HFFc6 (cell line): ENCODE measurements at places on chromosomes 12 and 14.

GRCh38 chr12:75943730-75944096 is 87.9 kb downstream of the PHLDA1 start:
- DNase-seq, result no peak

DNA sequence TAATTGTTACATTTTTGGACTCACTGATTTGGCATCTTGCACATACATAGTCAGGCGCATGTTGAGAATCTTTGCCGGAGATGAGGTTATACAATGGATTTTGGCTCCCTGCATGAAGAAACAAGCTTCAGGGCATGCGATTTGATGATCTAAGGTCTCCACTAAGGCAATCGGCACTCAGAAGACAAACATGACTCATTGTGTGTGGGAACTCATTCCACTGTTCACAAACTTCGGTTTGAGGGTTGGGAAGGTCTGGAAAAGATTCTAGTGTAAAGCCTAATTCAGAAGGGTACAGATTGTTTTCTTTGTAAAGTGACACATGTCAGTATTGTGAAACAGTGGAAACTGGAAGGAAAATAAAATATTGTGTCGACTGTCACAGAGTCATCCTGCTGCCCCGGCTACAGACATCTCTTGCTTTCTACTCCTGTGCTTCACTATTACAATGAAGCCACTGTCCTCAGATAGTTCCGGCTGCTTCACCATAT is 192.6 kb upstream of the HMGA2 start:
- peak; percentile 100 for DNase-seq

DNA sequence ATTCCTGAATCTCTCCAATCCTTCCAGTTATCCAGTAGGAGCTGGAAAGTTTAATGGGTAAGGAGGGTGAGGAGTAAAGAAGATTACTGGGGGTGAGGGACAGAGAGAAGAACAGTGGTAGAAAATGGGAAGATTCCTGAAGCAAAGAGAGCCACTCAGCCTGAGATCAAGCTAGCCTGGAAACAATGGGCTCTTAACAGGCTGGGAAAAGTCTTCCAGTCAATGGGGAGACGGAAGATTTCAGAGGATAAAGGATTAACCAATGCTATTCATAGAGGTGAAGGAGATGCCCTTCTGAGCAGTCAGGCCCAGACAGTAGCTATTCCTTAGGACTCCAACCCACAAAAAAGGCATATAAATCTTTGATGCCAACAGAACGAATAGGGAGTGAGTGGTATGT is 14.8 kb downstream of the GDF11 start:
- DNase-seq, result no peak

DNA sequence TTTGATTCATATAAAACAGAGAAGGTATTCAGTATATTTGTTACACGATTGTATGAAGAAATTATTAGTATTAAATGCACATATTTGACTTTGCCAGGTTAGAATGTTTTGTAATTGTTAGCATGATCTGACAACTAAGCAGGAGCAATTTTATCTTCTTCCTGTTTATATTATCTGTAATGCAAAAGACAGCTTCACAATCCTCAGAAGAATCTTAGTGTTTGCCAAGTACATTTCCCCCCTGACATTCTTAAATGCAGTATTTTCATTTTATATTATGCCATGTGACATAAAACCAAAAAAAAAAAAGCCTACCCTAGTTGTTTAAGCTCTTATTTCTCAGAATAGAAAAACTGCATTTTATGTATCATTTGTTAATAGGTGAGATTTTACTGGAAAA is 469.4 kb downstream of the FOXG1 start:
- DNase-seq, result no peak

- DNase-seq, result no peak
These were observed 31.3 kb downstream of the ACTN1 start for GRCh38 chr14:68947802-68948201.
